Skeletal muscle cell (primary cell): ENCODE measurements at places on chromosomes 4 and X.

- DNase-seq, result no peak
Measured at GRCh38 chr4:142322996-142323395, 523.1 kb downstream of the INPP4B start.

GRCh38 chr4:130632731-130633604, 1537.0 kb downstream of the C4orf33 start:
- DNase-seq, result no peak

DNA sequence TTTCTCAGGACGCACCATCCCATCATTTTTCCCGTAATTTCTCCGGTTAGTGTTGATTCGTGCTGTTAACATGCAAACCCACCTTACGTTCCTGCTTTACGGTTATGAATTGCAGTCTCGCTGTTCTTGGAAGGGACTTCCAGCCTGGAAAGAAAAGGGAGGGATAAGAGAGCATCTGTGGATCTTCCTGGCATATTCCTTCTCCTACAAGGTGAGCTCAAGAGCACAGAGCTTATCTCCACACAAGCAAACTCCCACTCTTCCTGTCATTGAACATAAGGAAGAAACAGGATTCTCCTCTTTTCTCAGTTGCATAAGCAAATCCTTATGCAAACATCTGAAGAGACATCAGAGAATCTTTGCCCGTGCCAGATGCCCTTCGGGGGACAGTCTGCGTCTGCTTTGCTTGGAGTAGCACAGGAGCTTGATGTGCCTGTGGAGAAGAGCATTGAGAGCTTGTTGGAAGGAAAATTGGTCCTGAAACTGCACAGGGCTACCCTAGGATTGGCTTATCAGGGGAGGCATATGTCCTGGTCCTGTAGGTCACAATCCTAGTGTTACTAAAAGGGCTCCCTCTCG, 127.0 kb downstream of the ASMT start:
- DNase-seq, result no peak

DNA sequence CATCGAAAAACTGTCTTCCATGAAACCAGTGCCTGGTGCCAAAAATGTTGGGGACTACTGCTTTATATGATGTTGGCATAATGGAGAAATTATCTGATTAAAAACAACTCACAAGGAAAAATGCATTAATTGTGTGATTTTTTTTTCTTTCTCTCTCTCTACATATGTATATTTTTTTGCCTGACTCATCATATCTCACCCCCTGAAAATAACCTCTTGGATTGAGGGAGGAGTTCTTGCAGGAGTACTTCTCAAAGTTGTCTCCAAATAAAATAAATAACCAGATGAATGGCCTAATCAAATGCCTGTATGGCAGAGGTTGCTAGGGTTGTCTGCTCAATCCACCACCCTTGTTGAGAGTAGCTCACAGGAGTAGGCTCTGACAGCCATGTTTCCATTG, 19.9 kb upstream of the TNIP3 start:
- no peak for DNase-seq

DNA sequence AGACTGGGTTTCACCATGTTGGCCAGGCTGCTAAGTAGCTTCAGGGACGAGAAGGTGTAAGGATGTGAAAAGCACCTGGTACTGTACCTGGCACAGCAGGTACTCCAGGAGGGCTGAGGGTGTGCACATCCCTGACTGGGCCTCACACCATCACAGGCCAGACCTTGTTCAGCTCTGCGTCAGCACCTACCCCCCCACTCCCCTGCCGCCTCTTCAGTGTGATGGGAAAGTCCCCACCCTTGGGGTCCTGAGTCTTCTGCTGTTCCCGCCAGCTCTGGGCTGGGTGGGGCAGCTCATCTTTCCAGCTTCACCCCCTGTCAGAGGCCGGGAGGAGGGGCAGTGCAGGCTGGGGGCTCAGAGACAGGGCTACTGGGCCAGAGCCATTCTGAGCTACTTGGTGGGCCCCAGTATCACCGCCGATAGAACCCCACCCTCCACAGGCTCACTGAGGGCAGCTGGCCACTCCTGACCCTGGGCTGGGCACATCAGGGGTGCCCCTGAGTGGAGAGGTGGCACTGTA, 6.7 kb upstream of the SH3BP2 start:
- DNase-seq, result no peak

GRCh38 chr4:53599632-53600031, 8.3 kb upstream of the LNX1 start:
- no peak for DNase-seq

DNA sequence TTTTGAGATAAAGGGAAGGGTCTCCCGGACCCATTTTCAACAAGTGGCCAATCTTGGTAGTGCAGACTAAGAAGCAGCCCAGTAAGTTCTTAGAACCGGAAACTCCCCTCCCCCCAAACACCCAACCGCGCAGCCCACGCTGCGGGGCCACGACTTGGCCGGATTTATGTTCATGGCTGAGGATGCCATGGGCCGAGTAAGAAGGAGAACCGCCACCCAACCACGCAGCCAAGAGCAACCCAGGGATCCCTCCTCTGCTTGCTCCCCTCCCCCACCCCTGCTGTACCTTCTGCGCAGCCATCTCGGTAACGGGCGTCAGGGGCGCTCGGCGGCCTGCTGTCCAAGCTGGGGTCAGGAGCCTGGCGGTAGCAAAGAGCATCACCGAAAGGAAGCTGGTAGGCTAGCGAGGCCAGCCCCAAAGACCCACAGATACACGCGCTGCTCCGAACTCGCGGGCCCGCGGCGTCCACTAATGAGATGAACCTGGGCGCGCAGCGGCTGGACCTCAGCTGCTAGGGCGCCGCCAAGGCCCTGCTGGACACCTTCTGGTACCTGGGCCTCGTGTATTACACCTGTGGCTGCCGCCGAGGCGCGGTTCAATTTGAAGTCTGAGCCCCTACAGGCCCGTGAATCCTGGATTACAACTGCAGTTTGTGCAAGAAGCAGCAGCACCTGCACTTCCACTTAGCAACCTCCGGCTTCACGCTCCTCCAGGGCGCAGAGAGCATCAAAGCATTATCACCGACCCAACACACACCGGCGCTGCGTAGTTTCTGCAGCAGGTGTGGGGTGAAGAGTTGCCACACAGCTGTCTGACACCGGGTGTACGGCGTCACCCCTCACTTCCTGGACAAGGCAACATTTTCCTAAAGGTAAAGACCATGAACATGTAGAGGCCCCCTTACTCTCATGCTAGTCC, 63.4 kb downstream of the NUDT10 start:
- no peak for DNase-seq

GRCh38 chr4:6753103-6753560, 29.4 kb upstream of the KIAA0232 start:
- no peak for DNase-seq

DNA sequence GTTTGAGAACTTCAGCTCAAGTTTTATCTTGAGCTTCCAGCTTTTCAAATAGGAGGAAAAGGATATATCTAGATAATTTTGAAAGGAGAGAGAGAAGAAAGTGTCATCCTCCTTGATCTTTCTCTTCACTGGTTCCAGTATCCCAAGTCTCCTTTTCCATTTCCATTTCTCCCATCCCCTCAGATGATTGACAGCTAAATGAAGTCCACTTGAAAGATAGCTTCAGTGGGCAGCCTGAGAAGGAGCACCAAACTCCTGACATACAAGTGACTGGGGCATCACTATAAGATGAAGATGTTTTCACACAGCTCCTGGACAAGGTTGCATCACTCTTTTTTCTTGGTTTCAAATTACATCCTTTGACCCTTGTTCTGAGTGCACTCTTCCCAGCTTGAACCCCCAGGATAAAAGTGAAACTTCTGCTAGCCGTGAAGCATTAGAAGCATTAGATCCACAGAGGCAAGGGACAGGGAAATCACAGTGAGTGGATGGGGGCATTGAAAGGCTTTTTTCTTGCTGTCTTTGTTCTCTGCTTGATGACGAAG, 17.5 kb upstream of the MAGEA10 start:
- no peak for DNase-seq

GRCh38 chr4:141826260-141826659, 189.9 kb downstream of the IL15 start:
- no peak for DNase-seq

DNA sequence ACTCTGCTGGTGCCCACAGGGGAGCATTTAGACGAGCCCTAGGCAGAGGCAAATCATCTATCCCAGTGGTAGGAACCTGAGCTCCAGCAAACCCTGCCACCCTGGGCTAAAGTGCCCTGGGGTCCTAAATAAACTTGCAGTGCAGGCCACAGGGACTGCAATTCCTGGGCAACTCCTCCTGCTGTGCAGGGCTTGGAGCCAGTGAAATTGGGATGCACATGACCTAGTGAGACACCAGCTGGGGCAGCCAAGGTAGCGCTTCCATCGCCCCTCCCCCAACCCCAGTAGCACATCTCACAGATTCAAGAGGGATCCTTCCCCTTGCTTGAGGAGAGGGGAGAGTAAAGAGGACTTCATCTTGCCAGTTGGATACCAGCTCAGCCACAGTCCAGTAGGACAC, 44.1 kb downstream of the CHRNA9 start:
- DNase-seq, result no peak

GRCh38 chr4:37991623-37992410, 31.6 kb downstream of the PTTG2 start:
- no peak for DNase-seq

DNA sequence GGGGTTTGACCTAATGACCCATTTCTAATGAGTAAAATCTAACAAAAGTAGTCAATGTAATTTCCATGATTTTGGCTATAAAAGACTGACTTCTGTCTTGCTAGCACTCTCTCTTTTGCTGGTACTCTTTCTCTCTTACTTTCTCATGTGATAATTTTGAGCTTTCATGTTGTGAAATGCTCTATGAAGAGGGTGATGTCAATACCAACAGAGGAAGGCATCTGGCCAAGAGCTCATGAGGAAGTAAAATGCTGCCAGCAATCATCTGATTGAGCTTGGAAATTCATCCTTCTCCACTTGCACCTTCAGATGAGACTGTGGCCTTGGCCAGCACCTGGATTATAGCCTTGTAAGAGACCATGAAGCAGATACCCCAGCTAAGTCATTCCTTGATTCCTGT, 347.7 kb downstream of the HS3ST1 start:
- DNase-seq, result no peak

DNA sequence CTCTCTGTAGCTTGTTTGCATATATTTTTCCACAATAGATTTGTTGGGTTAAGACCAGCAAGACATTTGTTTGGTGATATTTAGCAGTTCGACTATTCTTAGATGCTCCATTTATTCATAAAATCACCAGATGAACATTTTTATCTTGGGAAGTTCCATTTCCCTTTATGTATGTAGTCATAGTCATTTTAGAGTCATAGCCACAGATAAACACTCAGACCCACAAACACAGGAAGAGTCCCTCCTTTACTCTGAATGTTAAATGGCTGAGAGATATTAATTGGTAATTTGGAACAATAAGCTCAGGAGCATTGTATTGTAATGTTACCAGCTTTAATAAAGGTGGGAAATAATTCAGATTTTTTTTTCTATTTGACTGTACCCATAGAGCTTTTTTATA, 1608.7 kb downstream of the STIM2 start:
- no peak for DNase-seq

DNA sequence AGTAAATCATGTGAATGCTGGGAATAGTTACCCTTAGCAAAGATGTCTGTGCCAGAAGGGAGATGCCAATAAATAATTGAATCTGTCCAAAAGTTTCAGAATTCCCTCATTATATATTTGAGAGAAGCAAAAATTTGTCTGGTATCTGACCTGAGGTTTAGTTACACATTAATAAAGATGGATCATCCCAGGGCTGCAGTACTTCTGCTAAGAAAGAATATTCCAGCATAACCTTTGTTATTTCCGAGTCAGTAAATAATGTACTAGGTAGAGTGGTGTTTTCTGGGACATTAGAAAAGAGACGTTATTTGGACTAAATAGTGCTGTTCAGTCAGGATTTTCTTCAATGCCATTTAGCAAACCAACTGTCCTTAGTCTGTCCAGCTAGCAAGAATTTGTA, 26.4 kb downstream of the ADD1 start:
- no peak for DNase-seq

DNA sequence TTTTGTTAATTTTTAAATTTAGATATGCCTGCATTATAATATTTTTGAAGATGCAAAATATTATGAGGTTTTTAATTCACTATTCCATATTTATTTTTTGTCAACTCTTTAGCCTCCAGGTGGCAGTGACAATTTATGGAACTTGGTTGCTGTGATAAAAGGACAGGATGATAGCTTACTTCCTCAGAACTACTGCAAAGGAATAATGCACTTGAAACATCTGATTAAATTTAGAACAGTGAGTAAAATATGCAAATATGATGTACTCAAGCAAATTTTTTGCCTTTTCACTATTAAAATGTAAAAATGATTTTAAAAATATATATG, 45.1 kb downstream of the SPATA4 start:
- no peak for DNase-seq

DNA sequence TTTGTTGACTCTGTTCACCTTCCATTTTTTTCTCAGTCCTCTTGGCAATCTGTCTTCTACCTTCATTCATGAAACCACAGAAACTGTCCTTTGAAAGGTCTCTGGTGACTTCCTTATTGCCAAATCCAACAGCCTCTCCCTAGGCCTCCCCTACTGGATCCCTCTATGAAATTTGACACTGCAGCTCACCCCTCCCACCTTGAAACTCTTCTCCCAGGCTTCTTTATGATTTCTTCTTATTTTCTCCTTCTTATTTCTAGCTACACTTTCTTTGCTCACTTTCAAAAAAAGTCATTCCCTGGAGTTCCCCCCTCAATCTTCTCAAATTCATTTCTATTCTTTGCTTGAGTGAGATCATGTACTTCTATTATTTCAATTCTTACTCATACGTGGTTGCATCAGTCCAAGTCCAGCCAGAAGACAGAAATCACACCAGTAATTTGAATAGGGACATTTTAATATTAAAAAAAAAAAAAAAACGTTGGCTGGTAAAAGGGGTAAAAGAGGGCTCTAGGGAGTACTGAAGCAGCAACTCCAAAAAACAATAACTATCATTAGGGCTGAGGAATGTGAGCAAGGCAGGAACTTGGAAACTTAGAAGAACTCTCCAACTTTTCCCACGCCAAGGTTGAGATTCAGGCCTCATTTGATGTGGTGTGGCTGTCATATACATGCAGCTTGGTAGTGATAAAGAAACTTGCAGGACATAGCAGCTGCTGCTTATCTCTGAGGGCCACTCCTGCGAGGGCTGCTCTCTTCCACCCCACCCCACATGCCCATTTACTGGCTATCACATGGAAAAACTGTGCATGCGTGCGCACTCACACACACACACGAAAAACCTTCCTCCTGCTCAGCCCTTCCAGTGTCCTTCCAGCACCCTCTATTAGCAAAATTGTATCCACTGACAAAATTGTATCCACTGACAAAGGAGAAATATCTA, 169.8 kb upstream of the GALNT7 start:
- peak; percentile 89 for DNase-seq

DNA sequence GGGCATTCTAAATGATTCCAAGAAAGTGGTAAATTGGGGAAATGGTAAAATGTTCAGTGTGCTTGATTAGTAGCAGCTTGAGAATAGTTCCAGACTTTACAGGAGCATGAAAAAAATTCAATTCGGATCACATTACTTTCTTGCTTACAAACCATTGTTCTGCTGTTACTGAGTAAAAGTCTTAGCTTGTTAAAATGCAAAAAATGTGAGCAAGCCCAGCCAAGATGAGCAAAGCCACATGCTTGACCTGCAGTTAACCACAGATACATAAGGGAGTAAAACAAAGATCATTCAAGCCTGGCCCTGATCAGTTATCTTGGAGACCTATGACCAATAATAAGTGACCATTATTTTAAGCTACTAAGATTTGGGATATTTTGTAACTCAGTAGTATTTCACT, 562.9 kb upstream of the MAGEB2 start:
- DNase-seq, result peak; percentile 41

GRCh38 chrX:123450222-123450621, 266.1 kb downstream of the GRIA3 start:
- no peak for DNase-seq
